ENCODE measurements at places on chromosomes 5 and 9.
A peak's percentile ranks its signal among the peaks of the same experiment; 100 is the strongest.

DNA sequence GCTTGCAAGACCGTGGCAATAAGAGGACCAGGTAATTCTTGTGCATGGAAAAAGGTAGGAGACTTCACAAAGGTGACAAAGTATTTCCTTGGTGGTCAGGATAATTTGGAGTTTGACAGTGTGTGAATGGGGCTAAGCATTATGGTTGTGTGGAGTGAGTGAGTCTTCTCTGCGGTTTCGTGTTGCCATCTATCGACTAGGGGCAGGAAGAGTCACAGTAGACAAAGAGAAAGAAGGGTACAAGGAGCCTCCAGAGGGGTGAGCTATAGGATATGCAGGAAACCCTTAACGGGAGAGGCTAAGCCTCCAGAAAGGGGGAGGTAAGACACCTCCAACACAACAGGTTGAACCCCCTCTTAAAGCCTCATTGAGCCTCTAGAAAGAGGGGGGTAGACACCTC, 64.0 kb upstream of the RANBP6 start:
- DNase-seq = no peak

- DNase-seq = no peak
Measured at GRCh38 chr5:66307647-66308241, 163.6 kb downstream of the SREK1 start.

DNA sequence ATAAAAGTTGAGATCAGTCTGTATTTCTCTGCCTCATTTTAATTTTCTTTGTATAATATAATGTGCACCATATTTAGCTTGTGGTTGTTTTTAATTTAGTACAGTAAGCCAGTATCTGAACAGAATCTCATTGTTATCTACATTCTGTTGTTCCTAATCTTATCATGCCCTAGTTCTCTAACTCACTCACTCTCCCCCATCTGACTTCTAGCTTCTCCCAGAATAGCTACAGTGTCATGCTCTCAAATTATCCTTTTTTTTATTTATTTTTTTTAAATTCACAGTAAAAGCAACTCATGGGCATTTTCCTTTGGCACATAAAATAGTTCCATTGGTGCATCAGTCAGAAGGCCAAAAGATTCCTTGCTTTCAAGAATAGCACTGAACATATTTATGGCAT, 156.6 kb downstream of the TRPM3 start:
- no peak for DNase-seq

DNA sequence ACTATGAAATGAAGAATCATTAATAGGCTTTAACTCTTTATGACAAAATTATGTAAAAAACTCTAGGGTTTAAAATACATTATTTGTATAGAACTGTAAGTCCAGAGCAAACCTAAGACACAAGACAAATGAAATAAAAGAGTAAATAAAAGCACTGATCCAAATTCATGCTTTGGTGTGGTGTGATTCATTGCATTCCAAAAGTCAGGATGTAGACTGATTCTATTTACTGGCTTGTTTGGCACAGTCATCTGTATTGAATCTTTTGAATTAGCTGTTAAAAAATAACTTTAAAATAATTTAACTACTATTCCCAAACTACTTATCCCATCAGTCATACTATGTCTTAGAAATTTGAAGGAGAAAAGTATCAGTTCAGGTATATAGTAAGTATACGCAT, 31.1 kb downstream of the IL4 start:
- no peak for DNase-seq

GRCh38 chr9:134413890-134414623, 87.8 kb downstream of the RXRA start:
- DNase-seq = peak; percentile 88

- no peak for DNase-seq
Measured at GRCh38 chr5:106306313-106307028, 1364.3 kb downstream of the EFNA5 start.

DNA sequence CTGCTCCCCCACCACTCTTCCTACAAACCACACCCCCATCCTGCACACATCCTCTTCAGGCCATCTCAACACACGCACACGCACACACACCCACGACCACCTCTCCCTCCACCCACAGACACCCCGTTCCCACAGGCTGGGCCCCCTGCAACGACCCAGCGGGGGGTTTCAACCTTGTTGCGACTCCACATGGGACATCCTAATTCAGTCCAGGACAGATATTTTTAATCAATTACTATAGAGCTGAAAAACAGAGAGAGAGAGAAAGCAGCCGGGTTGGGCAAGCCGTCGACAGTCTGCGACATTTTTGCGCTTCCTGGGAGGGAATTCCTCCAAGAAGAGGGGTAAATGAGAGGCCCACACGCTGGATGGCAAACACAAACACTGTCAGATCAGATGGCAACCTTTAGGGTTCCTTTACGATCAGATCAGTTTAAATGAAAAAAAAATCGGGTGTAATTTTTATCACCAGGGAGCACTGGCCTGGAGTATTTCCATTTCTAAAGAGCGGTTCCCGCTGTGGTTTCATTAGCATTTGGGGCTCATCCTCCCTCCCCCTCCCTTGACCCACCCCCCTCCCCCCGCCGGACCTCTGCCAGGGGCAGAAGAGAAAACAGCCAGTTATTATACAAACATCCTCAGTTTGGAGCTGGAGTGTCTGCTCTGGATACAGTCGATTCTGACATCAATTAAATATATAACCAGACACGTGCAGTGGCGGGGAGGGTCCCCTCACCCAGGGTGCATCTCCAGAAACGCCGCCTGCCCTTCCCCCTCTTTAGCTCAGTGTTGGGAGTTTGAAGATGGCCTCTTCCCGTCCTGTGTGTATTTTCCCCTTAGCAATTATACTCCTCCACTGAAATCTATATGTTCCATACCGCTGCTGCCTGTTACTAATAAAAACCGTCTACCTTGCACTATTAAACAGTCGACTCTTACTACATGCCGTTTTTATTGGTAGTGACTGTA, 2.3 kb upstream of the IRX2 start:
- no peak for DNase-seq

DNA sequence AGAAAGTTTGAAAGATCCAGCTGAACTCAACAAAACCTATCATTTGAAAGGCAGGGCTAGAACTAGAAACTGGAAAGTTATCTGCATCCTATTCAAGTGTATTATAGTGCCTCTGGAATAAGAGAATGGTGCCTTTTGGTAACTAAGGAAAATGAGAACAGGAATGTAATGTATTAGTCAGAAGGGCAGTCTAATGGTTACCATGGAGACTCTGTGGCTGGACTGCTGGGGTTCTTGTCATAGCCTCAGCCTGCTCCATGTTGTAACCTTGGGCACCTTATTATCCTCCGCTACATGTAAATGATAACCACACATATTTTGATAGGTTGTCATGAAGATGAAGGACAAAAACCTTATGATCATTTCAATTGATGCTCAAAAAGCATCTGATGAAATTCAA, 24.6 kb upstream of the IFNB1 start:
- DNase-seq = no peak

Measured in stomach (tissue), 19 donors.